Right lobe of liver (tissue), 6 donors: ENCODE measurements at places on chromosomes 16 and 17. TPM values are rescaled to one million over a fixed set of nuclear protein-coding genes. Genes with fewer than 3 reads are reported as not detected.

DNA sequence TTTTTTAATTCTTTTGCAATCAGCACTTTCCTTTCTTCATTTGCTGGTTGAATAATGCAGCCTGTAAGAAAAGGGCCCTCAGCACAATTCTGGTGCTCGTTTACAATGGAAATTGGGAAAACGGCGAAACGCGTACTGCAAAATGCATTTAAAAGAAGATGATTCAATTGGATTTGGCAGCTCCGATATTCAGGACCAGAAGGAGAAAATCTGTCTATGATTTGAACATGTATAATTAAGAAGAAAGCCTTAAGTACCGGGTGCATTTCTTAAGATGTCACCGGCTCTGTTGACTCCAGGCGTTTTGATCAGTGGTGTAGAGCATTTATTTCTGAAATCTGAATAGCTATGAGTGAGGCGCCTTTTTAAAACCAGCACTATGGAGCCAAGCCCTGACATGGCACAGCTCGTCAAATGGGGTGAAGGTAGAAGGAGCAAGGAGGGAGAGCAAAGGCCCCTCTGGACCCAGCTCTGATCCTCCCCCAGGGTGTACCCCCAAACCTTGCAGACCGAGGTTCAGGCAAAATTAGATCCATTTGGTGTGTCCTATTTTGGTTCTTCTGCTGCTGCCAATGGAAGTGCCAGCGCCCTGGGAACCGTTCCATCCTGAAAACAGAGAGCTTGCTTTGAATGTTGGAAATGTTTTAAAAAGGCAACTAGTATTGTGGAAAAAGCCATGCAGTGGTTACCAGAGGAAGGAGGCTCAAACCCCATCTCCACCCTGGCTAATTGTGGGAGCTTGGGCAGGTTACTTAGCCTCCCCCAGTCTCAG lies 161.4 kb upstream of the RPL38 start:
- H3K36me3 ChIP-seq, result no peaks in the 10 kb centered on the region
- H3K4me1 ChIP-seq, result no peaks in the 10 kb centered on the region
- no peak overlapping the region for H3K4me3 ChIP-seq
- no peak for DNase-seq
- H3K27me3 ChIP-seq, result no peaks in the 10 kb centered on the region

DNA sequence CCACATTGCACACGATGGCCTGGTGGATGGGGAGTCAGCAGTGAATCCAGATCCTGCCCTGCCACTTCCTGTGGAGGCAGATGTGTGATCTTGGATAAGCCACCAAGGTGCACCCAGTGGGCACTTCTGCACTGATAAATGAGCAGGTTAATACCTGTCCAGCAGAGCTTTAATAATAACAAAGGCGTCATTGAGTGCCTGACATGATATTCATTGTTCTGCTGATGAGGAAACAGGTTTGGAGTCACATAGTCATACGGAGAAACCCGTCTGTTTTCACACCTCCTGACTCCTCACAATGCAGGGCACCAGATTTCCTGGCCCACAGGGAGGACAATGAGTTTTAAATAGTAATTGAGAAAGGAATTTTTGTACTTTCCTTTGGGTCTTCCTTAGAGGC lies 324.6 kb upstream of the CDH5 start:
- H3K27me3 ChIP-seq, result no peaks in the 10 kb centered on the region
- H3K4me1 ChIP-seq, result no peaks in the 10 kb centered on the region
- no peak overlapping the region for H3K4me3 ChIP-seq
- no peaks in the 10 kb centered on the region for H3K36me3 ChIP-seq
- H3K27ac ChIP-seq, result no peak overlapping the region

- no peak overlapping the region for H3K4me3 ChIP-seq
- H3K36me3 ChIP-seq, result no peaks in the 10 kb centered on the region
- H3K27me3 ChIP-seq, result no peaks in the 10 kb centered on the region
- H3K27ac ChIP-seq, result peak overlapping the region; percentile 8
Measured at GRCh38 chr17:32502710-32503109, 15.9 kb downstream of the CDK5R1 start.

DNA sequence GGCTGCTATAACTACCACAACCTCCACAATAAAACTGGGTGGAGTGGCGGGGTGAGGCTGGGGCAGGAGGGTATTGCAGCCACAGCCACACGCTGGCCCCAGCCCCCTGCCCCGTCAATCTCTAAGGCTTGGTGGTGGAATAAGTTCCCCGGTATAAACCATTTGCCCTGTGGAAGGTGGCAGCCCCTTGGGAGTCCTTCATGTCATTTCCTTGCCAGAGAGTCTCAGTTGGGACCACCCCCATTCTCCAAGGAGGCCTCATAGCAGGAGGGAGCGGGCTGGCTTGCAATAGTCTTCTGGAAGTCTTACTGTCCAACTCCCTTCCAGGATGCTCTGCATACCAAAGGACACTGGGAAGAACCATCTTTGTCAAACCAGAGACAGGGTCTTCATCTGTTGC lies 19.4 kb downstream of the CD300A start:
- H3K27ac ChIP-seq, result no peak overlapping the region
- no peak overlapping the region for H3K4me3 ChIP-seq
- no peaks in the 10 kb centered on the region for H3K27me3 ChIP-seq
- H3K4me1 ChIP-seq, result no peaks in the 10 kb centered on the region
- peak; percentile 30 for DNase-seq

DNA sequence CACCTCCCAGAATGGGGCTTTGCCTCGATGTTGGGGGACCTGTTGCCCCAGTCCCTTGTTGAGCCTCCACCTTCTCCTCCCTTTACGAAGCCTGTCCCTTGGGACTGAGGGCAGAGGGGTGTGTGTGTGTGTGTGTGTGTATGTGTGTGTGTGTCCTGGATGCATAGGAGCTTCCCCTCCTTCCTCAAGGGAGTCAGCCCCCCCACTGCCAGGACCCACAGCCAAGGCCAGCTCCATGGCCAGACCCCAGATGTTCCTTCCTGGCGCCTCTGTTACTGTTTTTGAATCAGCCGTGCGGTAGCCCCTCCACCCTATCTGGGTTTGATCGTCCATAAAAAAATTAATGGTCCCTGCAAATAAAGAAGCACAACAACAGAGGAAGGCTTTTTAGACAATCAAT lies 17.7 kb upstream of the DOK4 start:
- H3K36me3 ChIP-seq, result no peaks in the 10 kb centered on the region
- DNase-seq, result peak; percentile 22
- no peak overlapping the region for H3K4me3 ChIP-seq
- no peaks in the 10 kb centered on the region for H3K4me1 ChIP-seq
- H3K27me3 ChIP-seq, result no peaks in the 10 kb centered on the region

GRCh38 chr16:84029297-84030047 lies 13.1 kb downstream of the SLC38A8 start:
- no peak overlapping the region for H3K27ac ChIP-seq
- no peaks in the 10 kb centered on the region for H3K4me1 ChIP-seq
- H3K4me3 ChIP-seq, result no peak overlapping the region
- H3K36me3 ChIP-seq, result no peaks in the 10 kb centered on the region

DNA sequence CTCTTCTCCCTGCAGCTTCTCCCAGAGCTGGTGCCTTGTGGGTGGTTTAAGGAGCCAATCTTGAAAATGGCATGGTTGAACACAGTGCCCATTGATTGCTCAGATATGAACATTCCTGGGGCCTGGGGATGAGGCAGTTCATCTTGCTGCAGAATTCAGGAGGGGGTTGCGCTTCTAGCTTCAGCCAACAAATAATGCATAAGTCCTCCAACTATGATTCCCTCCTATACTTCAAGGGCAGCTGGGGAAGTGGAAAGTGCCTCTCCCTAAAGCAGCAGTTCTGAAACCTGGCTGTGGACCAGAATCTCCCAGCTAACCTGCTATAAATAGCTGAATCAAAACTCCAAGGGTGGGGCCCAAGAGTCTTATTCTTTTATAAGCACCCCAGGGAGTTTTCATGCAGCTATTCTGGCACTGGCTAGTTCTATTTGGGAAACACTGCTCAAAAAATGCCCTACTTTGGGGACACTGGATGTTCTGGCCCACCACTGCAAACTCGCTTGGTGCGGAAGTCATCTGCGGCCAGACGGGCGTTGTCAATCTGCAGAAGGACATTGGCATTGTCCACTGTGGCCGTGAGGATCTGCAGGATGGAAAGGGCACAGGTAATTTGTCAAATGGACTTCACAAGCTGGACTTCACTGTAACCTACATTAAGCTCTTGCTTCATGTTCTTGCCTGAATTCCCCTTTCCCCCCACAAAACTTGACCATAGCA lies 130.3 kb downstream of the CCDC144A start:
- H3K4me3 ChIP-seq, result no peak overlapping the region
- no peak overlapping the region for H3K27ac ChIP-seq
- H3K4me1 ChIP-seq, result no peaks in the 10 kb centered on the region
- H3K36me3 ChIP-seq, result no peaks in the 10 kb centered on the region
- no peak for DNase-seq
- no peaks in the 10 kb centered on the region for H3K27me3 ChIP-seq

GRCh38 chr16:50881331-50881830 lies 139.5 kb downstream of the CYLD start:
- no peaks in the 10 kb centered on the region for H3K36me3 ChIP-seq
- no peak overlapping the region for H3K4me3 ChIP-seq
- no peak for DNase-seq
- no peaks in the 10 kb centered on the region for H3K4me1 ChIP-seq

DNA sequence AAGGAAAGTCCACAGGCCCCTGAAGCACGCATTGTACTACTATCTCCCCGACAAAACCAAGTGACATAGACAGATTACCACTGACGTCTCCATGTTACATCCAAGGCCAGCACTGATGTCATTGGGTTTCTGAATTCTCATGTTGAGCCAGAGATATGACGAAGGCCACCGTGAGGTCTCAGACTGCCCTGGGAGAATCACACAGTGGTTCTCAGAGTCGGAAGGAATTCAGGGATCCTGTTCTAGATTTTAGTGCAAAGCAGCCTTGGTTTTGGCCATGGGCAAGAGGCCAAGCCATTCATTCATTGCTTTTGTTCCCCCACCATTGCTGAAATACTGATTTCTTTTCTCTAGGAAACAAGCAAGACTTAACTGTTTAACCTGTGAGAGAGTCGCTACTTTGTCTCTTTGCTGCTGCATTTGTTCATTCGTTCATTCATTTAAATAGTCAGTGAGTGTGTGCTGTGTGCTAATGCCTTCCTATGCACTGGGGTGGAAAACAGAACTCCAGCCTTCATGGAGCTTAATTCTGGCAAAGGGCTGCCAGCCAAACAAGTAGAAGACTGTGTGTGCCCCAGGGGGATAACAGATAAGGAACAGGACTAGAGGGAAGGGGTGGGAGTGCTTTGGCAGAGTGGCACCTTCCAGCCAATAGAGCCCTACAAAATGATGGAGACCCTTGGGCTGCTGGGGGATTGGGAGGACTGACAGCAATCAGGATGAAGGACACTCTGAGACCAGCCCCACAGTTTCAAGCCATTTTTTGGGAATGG lies 222.3 kb downstream of the MSI2 start:
- H3K27ac ChIP-seq, result no peak overlapping the region
- H3K4me3 ChIP-seq, result no peak overlapping the region
- DNase-seq, result no peak
- no peaks in the 10 kb centered on the region for H3K4me1 ChIP-seq
- H3K27me3 ChIP-seq, result no peaks in the 10 kb centered on the region

DNA sequence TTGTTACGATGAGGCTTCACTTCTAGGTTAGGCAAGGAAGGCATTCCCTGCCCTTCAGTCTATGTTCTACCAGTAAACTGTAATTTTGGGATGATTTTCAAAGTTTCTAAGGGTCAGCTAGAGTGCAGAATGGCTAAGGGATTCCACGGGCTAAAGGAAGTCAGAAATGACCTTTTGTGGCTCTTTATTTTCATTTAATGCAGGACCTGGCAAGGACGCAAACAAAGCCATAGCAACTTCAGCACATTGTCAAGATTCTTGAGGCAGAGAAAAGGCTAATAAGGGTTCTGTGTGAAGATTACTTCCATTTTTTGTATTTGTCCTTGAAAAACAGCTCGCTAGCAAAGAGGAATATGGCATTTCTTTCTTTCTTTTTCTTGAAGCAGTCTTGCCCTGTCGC lies 76.6 kb downstream of the STX8 start:
- H3K4me3 ChIP-seq, result no peak overlapping the region
- H3K36me3 ChIP-seq, result no peaks in the 10 kb centered on the region
- no peak for DNase-seq
- no peaks in the 10 kb centered on the region for H3K27me3 ChIP-seq
- H3K4me1 ChIP-seq, result no peaks in the 10 kb centered on the region

DNA sequence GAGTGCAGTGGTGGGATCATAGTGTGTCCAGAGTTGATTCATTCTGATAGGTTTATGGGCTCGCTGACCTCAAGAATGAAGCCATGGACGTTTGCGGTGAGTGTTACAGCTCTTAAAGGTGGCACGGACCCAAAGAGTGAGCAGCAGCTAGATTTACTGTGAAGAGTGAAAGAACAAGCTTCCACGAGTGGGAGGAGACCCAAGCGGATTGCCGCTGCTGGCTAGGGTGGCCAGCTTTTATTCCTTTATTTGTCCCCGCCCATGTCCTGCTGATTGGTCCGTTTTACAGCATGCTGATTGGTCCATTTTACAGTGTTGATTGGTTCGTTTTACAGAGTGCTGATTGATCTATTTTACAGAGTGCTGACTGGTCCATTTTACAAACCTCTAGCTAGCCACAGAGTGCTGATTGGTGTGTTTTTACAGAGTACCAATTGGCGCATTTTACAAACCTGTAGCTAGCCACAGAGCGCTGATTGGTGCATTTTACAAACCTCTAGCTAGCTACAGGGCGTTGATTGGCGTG lies 17.5 kb downstream of the CACNG4 start:
- no peaks in the 10 kb centered on the region for H3K4me1 ChIP-seq
- H3K27me3 ChIP-seq, result no peaks in the 10 kb centered on the region

DNA sequence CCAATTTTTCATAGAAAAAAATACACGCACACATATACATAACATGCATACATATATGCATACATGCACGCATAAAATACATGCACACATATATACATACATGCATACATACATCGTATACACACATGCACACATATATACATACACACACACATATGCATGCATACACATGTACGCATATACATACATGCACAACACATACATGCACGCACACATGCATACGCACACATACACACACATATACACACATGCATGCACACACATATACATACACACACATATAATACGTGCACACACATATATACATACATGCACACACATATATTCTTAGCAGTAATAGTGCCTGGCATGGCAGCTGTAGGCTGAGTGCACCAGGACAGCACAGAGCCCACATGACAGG lies 24.9 kb downstream of the USP36 start:
- H3K27ac ChIP-seq, result no peak overlapping the region
- H3K27me3 ChIP-seq, result no peaks in the 10 kb centered on the region
- no peaks in the 10 kb centered on the region for H3K4me1 ChIP-seq
- DNase-seq, result no peak
- H3K4me3 ChIP-seq, result no peak overlapping the region

Gene KRT12
- total RNA-seq, result not detected

Gene GNGT2
- 1.3 TPM for total RNA-seq

Gene TUFM
- 103 TPM for total RNA-seq

Gene SLC52A1
- 0.20 TPM for total RNA-seq

Gene TBC1D3H
- not detected for total RNA-seq

Gene NAGS
- 56.2 TPM for total RNA-seq

Gene C16orf89
- not detected for total RNA-seq

Gene CD19
- total RNA-seq, result not detected
